ENCODE measurements at places on chromosomes 3 and 15.
A peak's percentile ranks its signal among the peaks of the same experiment; 100 is the strongest.

DNA sequence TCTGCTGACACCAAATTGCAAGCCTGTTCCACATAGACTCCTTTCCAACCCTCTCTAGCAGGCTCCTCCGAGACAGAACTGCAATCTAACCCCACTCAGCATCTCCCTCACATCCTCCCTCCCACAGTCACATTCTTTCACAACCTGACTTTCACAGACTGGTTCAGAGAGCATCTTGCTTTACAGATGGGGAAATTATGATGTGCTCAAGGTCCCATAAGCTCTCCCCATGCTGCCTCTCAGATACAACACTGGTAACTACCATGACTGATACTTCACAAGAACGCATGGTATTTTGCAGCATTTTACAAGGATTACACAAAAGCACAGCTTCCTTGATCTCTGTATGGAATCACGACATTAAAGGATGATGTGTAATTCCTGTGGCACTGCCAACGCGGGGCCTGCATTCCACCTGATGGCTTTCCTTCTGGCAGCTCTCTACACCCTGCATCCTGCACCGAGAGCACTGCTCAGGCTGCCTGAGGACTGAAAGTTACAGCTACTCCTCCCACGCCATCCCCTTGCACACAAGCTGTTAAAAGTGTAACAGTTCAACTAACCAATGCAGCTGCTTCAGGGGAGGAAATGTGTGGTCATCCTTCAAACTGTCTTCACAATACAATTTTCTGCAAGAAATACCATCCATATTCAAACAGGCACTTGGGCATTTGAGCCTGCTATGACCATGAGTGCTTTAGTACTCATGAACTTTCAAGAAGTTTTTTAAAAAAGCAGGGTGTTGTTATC, 27.6 kb downstream of the TBC1D2B start:
- DNase-seq = no peak

DNA sequence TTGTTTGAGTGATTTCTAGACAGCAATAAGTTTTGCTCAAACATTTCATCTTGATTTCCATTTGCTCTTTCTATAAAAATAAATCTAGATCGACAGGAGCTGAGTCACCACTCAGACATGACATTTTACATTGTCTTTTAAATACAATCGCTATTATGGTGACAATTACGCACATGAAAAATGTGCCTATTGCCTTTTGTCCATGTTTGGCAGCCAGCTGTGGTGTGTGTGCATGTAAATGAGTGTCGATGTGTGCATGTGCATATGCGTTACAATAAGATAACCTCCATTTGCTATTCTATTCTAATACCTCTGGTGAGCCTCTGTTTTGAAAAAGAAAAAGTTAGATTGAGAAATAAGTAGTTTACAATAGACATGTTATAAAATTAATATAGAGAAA, 89.7 kb upstream of the GRM7 start:
- DNase-seq = no peak

- DNase-seq = no peak
Measured at GRCh38 chr3:46865546-46865945, 2.3 kb upstream of the MYL3 start.

DNA sequence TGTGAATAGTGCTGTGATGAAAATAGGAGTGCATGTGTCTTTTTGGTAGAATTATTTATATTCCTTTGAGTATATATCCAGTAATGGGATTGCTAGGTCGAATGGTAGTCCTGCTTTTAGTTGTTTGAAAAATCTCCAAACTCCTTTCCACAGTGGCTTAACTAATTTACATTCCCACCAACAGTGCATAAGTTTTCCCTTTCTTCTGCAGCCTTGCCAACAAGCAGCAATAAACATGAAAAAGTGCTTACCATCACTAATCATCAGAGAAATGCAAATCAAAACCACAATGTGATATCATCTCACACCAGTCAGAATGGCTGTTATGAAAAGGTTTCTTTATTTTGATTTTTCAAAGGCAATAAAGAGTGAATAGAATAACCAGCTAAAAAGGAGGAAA, 1105.9 kb downstream of the NAALADL2 start:
- peak; percentile 61 for DNase-seq

- DNase-seq = no peak
Measured at GRCh38 chr3:131283862-131284261, 97.7 kb upstream of the NUDT16 start.

- no peak for DNase-seq
Measured at GRCh38 chr15:97944724-97945123, 15.8 kb upstream of the ARRDC4 start.

DNA sequence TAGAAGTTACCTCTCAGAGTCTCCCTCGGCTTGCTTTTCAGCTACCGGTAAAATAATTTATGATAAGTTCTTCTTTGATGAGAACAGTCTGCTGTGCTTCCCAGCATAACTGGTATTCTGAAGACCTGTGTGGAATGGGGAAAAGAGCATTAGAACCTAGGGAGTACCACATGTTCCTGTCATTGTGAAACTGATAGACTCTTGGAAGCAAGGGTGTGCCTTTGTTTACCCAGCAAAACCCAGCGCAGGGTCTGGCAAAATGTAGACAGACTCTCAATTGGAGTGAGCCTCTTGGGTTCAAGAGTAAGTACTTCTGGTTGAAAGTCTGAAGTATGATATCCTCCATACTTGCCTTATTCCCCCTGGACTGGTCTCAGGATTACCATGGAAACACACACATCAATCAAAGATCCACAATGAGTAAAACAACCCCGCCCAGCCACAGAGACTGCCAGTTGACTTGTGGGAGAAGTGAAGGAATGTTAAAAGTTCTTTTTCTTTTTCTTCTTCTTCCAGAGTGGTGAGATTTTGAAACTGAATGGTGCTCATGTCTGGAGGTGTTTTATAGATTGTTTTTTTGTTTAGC, 652.4 kb upstream of the NAALADL2 start:
- DNase-seq = no peak

GRCh38 chr3:151611419-151611818, 122.3 kb upstream of the AADACL2 start:
- DNase-seq = no peak

- no peak for DNase-seq
Measured at GRCh38 chr15:31156808-31157207, 55.3 kb upstream of the TRPM1 start.

- no peak for DNase-seq
Measured at GRCh38 chr3:15520804-15521572, 518 bp downstream of the COLQ start.

DNA sequence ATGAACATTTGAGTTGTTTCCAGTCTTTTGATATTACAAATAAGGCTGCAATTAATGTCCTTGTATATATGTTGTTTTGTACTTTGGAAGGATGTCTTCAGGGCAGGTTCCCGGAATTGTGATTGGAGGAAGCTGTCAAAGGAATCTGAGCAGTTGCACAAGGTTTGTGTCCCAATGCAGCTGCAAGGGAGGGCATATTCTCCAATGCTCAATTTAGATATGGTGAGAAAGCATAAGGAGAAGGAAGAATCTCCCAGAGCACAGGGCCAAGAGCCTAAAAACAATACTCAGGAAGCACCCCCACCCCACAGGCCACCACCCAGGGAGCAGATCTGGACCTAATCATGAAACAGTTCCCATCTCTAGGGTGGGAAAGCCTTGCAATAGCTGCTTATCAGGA, 228.0 kb upstream of the LRRFIP2 start:
- DNase-seq = no peak

DNA sequence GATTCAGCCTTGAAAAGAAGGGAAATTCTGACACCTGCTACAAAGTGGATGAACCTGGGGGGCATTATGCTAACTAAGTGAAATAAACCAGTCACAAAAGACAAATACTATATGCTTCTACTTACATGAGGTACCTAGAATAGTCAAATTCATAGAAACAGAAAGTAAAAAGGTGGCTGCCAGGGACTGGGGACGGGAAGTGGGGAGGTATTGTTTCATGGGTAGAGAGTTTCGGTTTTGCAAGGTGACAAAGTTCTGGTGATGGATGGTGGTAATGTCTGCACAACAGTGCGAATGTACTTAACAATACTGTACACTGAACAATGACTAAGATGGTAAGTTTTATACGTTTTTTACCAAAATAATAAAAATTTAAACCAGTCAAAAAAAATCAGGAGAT, 4.8 kb downstream of the IDH2 start:
- DNase-seq = no peak

DNA sequence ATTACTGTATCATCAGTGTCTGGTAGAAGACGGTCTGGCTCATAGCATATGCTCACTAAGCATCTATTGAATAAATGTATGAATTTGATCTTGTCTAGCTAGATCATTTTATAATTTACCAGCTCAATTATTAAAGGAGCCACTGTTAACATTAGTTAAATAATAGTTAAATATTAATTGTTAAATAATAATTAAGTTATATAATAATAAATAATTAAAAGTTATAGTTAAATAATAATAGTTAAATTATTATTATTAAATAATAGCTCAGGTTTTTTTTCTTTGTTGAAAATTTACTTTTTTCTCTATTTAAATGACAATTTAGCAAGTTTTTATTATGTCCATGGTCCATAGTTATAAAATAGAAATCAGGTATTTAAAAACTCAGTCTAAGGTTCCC, 274.4 kb downstream of the OXSM start:
- no peak for DNase-seq

DNA sequence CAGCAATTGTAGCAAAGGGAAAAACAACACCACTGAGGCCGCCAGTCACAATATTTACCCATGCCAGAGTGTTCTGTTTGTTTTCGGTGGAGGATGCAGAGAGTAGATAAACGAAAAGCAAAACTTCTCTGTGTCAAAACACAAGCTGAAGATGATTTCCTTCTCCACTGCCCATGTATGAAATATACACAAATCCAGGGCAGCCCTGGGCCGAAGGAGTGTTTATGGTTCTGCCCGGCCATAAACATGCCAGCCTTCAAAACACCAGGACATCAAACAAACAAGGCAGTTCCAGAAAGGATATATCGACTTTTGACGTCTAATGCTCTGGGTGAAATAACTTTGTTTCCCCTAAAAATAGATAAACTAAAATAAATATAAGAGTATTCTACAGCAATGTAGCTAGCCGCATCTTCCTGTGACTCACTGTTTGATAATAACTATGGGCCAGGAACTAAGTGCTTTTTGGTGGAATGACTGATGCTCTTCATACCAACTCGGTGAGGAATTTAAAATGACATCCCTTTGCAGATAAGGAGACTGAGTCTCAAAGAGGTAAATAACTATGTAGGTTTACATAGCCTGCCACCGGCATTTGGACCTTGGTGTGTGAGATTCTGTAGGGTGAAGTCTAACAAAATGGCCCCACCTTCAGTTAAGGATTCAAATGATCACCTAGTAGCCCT, 82.8 kb downstream of the MAGI1 start:
- DNase-seq = no peak
